ENCODE measurements at places on chromosomes 5 and 9.

DNA sequence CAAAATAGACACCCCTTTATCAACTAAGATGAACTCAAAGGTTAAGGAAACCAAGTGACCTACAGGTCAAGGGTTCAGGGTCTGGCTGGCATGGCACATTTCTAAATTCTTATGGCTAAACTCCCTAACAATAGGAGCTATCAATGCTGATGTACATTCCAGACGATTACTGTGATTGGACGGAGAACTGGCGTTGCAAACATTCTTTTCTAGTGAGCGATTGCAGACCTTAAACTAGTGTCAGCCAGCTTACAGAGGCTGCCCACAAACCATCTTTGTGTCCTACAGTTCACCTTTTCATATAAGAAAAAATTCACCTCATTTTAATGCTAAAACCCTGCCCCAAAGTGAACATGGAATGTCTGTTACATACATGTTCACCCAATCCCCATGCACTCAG is 382.9 kb downstream of the MAT2B start:
- no peak for DNase-seq

- DNase-seq: no peak
Measured at GRCh38 chr5:67015541-67016191, 180.9 kb downstream of the CD180 start.

GRCh38 chr9:81045658-81046057 is 643.7 kb downstream of the TLE1 start:
- DNase-seq: no peak

GRCh38 chr9:73154722-73155121 is 3.1 kb downstream of the ANXA1 start:
- DNase-seq: no peak

- DNase-seq: no peak
Measured at GRCh38 chr9:11142965-11143738, 530.4 kb upstream of the PTPRD start.

DNA sequence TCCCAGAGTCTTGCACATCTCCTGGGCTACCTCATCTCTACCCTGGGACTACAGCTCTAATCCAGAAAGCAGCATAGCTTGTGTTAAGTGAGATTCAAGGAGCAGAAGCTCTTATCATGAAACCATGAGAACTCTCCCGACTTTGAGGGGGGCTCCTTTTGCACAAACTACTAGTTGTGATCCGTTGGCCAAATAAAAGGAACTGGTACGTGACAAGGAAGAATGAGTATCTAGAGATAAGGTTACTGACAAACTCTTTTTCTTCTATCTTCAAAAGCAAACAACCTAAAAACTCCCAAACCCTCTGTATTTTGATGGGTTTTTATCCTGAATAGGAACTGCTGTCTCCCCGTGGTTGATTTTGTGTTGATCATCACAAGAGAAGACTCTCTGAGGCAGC is 168.5 kb downstream of the SLC24A2 start:
- no peak for DNase-seq

- no peak for DNase-seq
Measured at GRCh38 chr5:94267350-94267899, 351.0 kb downstream of the KIAA0825 start.

GRCh38 chr9:70402213-70402612 is 12.2 kb downstream of the KLF9 start:
- DNase-seq: no peak

DNA sequence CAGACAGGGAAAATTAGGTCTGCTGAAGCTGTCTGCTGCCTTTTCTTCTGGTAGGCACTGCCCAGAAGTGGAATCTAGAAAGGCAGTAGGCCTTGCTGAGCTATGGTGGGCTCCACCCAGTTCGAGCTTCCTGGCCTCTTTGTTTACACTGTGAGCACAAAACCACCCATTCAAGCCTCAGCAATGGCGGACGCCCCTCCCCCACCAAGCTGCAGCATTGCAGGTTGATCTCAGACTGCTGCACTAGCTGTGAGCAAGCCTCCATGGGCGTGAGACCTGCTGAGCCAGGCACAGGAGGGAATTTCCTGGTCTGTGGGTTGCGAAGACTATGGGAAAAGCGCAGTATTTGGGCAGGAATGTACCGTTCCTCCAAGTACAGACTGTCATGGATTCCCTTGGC is 18.5 kb downstream of the AGTPBP1 start:
- no peak for DNase-seq

- DNase-seq: peak; percentile 10
Measured at GRCh38 chr9:97366889-97367288, 45.0 kb upstream of the TDRD7 start.

DNA sequence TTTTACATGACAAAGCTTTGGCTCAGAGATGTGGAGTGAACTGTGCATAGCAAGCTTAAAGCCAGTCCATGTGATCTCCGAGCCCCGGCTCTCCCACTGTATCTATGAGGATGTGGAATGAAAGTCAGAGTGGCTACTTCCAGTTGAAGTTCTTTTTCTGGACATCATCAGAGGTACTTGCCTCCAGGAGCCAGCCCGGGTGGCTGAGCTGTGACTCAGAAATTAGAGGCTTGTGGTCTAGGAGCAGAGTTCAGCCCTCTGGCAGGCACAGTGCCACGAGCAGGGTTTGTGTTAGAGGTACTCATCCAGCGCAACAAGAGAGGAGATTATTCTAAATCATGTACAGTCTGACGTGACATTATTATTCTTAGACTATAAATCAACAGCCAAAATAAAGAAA is 322.5 kb downstream of the CDK5RAP2 start:
- no peak for DNase-seq

DNA sequence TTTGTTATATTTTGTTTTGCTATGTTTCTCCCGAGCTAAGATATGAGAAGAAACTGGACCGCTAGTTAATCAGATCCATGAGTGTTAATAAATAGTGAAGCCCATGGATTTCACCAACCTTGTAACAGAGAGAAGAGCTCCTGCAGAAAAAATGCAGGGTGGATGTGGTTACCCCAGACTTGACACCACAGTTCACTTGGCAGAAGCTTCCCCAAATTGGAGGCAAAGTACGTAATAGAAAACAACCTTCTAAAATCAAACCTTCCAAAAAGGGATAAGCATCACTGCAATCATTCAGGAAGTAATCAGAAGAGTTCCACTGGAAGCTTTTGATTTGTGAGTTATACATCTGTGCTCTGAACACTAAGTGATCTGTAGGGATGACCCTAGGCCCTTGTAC is 267.5 kb downstream of the ACTL7B start:
- DNase-seq: no peak

DNA sequence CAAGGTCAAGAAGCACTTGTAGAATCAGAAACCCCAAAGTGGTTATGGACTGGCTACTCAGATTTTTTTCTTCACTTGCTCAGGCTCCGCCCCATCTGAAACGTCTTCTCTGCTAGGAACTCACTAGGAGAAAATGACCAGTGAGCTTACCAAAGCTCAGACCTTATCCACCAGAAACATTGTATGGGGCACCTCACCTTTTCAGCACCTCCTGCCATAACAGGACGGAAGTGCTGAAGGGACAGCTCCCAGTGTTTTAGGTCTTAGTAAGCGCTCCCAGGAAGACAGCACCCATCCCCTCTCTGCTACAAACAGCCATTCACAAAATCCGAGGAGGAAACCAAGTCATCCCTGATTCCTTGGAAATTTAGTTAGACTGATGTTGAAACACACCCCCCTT is 1.2 kb upstream of the GABRA1 start:
- DNase-seq: no peak
